ENCODE measurements at places on chromosomes 4 and X. TPM values are rescaled to one million over a fixed set of nuclear protein-coding genes. Genes with fewer than 3 reads are reported as not detected.

DNA sequence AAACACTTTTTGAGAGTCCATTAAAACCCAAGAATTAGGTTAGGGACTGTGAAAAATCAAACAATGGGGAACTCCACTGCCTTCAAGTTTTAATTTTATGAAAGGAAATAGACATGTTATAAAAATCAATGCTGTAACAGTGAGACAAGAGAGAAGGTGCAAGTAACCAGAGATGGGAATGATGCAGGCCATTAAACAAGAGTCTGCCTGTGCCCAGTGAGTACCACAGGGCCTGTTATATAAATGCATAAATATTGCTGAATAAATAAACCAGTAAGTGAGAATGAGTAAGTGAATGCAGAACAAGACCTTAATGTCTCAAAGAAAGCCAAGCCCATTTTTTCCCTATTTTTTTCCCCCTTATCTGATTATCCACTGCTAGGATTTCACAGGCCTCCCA is 53.3 kb upstream of the BMP2K start:
- DNase-seq, result no peak
- no peak overlapping the region for H3K4me3 ChIP-seq
- H3K36me3 ChIP-seq, result no peaks in the 10 kb centered on the region

GRCh38 chr4:38785901-38786402 is 3.2 kb upstream of the TLR10 start:
- no peak overlapping the region for H3K27ac ChIP-seq
- no peak overlapping the region for H3K4me3 ChIP-seq
- H3K4me1 ChIP-seq, result no peaks in the 10 kb centered on the region

DNA sequence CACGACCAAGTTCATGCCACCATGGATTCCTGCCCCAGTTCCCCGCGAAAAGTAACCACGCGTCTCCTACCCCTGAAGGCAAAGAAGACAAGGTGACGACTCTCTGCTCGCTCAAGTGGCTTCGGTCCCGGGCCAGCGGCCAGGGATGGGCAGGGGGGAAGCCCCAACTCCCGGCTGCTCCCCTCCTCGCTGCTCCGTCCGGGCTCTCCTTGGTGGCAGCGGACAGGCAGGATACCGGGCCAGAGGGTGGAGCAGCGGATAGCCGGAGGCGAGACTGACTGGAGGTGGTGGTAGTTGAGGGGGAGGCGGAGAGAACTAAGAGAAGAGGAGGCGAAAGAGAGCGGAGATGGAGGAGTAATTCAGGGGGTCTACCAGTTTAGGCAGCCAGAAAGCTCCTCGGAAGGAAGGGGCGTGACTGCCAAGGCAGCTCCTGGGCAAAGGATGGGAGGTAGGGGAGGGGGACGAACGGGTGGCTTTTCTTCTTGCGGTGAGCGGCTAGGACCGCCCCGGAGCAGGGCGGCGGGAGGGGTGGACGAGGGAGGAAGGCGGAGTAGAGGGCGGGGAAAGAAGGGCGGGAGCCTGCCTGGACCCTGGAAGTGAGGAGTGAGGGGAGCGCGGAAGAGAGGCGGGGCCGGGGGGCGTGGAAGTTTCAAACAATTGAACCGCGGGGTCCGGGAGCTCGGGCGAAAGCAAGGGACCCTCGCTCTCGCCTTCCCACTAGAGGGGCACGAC is at the start of gene AMOT:
Gene AMOT, minus strand, starts transcription at position 450 of the 732 bp plus-strand sequence. CDS start 17,705 bp downstream, outside the sequence.
- no peaks in the 10 kb centered on the region for H3K36me3 ChIP-seq
- H3K27ac ChIP-seq, result peak within 1 kb of the TSS; percentile 71
- no peaks in the 10 kb centered on the region for H3K4me1 ChIP-seq
- DNase-seq, result peak; percentile 79
- H3K27me3 ChIP-seq, result no peaks in the 10 kb centered on the region

Gene LYAR
- 19.1 TPM for total RNA-seq

Gene PRSS12
- total RNA-seq, result 43.0 TPM

- H3K4me3 ChIP-seq, result no peak overlapping the region
- H3K27ac ChIP-seq, result no peak overlapping the region
- no peaks in the 10 kb centered on the region for H3K27me3 ChIP-seq
- no peaks in the 10 kb centered on the region for H3K36me3 ChIP-seq
These were observed 309.1 kb downstream of the TLL1 start for GRCh38 chr4:166182145-166182544.

Gene MAML3
- 30.6 TPM for total RNA-seq

- H3K36me3 ChIP-seq, result no peaks in the 10 kb centered on the region
- peak; percentile 32 for DNase-seq
- H3K27ac ChIP-seq, result no peak overlapping the region
- no peaks in the 10 kb centered on the region for H3K4me1 ChIP-seq
- no peak overlapping the region for H3K4me3 ChIP-seq
- no peaks in the 10 kb centered on the region for H3K27me3 ChIP-seq
These were observed 41.3 kb upstream of the GPC3 start for GRCh38 chrX:134026565-134027311.

Gene CPE
- total RNA-seq, result 885 TPM

DNA sequence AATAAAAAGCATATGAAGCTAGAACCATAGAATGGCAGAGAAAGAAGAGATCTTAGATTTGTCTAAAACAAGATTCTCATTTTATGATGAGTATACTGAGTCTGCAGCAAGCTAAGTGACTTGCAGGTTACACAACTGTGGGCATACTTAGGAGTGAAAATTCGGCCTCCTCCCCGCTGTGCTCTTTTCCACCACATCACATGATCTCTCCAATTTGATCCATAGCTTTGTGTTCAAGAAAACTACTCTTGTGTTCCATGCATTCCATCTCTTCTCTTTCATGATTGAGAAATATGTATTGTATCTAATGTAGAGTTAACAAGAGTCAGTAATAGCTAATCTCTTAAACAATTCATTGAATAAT is 234.3 kb downstream of the SCFD2 start:
- no peak overlapping the region for H3K4me3 ChIP-seq
- H3K36me3 ChIP-seq, result no peaks in the 10 kb centered on the region
- no peaks in the 10 kb centered on the region for H3K4me1 ChIP-seq
- DNase-seq, result no peak
- H3K27ac ChIP-seq, result no peak overlapping the region

- DNase-seq, result no peak
- H3K36me3 ChIP-seq, result no peaks in the 10 kb centered on the region
- no peak overlapping the region for H3K27ac ChIP-seq
- H3K27me3 ChIP-seq, result no peaks in the 10 kb centered on the region
- H3K4me1 ChIP-seq, result no peaks in the 10 kb centered on the region
- no peak overlapping the region for H3K4me3 ChIP-seq
These were observed 21.6 kb downstream of the HTRA3 start for GRCh38 chr4:8291036-8291682.

DNA sequence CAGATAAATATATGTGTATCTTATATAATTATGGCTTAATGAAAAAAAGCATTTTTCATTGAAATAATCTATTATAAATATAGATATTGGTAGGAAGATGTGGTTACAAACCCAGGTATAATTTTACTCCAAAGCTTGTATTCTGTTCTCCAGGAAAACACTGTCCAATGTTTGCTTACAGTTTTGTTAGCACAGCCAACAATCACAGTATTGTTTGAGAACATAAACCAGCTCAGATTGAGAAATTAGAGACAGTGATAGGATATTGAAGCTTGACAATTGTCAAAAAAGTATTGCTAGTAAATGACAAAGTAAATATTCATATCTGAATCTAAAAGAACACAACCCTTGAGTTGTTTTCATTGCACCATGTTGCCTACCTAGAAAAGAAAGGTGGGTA is 228.8 kb downstream of the ADGRL3 start:
- H3K27ac ChIP-seq, result no peak overlapping the region
- no peak overlapping the region for H3K4me3 ChIP-seq
- H3K27me3 ChIP-seq, result no peaks in the 10 kb centered on the region
- H3K4me1 ChIP-seq, result no peaks in the 10 kb centered on the region
- no peak for DNase-seq

DNA sequence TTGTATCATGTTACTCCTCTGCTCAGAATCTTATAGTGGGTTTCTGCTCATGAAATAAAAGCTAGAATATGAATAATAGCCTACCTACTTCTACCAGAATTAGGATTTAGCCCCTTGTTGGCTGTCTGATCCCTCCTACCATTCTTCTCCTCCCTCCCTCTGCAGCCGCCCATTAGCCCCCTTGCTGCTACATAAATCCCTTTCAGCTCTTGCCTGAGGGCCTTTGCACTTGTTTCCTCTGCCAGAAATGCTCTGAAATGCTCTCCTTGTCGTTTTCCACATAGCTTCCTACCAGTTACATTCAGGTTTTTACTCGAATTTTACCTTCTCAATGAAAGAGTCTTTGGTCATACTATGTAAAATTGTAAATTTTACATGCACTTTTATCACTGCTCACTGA is 159.2 kb downstream of the ADGRL3 start:
- H3K36me3 ChIP-seq, result no peaks in the 10 kb centered on the region
- no peak overlapping the region for H3K27ac ChIP-seq

Gene PQBP1
- 37.1 TPM for total RNA-seq

DNA sequence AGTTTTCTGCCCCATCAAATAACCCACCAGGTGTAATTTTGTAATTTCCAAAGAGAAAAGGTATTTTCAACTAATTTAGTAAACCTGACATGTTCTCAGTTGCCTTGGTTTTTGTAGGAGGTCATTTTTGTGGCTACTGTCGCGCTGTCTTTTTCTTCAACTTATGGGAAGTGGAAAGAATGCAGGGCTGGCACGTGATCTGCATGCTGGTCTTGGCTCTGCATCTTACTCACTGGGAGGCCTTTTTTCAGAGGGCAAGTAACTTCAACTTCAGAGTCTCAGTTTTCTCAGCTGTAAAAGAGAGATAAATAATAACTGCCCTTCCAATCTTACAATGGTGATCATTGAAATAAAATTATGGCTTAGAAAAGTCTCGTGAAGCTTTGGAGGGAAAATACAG is 109.9 kb upstream of the SMIM10 start:
- H3K27ac ChIP-seq, result no peak overlapping the region
- no peak overlapping the region for H3K4me3 ChIP-seq

Gene GYG2
- 4.6 TPM for total RNA-seq

- no peaks in the 10 kb centered on the region for H3K4me1 ChIP-seq
- no peaks in the 10 kb centered on the region for H3K27me3 ChIP-seq
- H3K27ac ChIP-seq, result no peak overlapping the region
These were observed 75.2 kb downstream of the LUZP4 start for GRCh38 chrX:115364670-115365069.

DNA sequence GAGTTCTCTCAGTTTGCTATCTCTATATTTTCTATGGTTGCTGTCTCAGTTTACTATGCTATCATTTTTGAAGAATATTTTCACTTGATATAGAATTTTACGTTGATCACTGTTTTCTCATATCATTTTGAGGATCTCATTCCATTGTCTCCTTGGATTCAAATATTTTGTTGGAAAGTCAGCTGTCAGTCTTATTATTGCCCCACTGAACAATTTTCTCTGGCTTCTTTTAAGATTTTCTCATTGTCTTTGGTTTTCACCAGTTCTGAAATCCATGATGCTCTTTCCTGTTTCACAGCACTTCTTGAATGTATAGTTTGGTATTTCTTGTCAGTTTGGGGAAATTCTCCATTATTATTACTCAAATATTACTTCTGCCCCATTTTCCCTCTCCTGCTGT is 81.1 kb downstream of the ENPP6 start:
- peaks cover 2% of the 10 kb centered on the region for H3K27me3 ChIP-seq
- no peak overlapping the region for H3K4me3 ChIP-seq
- H3K27ac ChIP-seq, result no peak overlapping the region
- H3K36me3 ChIP-seq, result no peaks in the 10 kb centered on the region

Gene FGFBP1
- total RNA-seq, result 1.1 TPM

- no peak for DNase-seq
- H3K4me3 ChIP-seq, result no peak overlapping the region
- no peaks in the 10 kb centered on the region for H3K27me3 ChIP-seq
- no peaks in the 10 kb centered on the region for H3K4me1 ChIP-seq
- no peak overlapping the region for H3K27ac ChIP-seq
These were observed 65.5 kb upstream of the TRIM2 start for GRCh38 chr4:153138736-153139135.

Gene DACH2
- 0.40 TPM for total RNA-seq

GRCh38 chr4:30725562-30725961 is 5.4 kb downstream of the PCDH7 start:
- no peak overlapping the region for H3K4me3 ChIP-seq
- H3K36me3 ChIP-seq, result no peaks in the 10 kb centered on the region
- H3K27ac ChIP-seq, result no peak overlapping the region
- H3K4me1 ChIP-seq, result no peaks in the 10 kb centered on the region

DNA sequence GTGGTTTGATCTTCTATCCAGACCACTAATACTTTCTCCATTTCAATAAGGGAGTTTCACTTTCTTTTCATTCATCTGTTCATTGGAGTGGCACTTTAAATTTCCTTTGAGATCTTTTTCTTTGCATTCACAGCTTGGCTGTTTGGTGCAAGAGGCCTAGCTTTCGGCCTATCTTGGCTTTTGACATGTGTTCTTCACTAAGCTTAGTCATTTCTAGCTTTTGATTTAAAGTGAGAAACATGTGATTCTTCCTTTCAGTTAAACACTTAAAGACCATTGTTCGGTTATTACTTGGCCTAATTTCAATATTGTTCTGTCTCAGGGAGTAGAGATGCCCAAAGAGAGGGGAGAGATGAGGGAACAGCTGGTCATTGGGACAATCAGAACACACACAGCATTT is 24.3 kb downstream of the CXCL13 start:
- no peak for DNase-seq
- no peaks in the 10 kb centered on the region for H3K36me3 ChIP-seq
- no peak overlapping the region for H3K27ac ChIP-seq
- no peaks in the 10 kb centered on the region for H3K4me1 ChIP-seq
- no peak overlapping the region for H3K4me3 ChIP-seq

- no peak overlapping the region for H3K27ac ChIP-seq
- no peaks in the 10 kb centered on the region for H3K27me3 ChIP-seq
These were observed 53.3 kb downstream of the RELL1 start for GRCh38 chr4:37632836-37633235.

- H3K36me3 ChIP-seq, result no peaks in the 10 kb centered on the region
- no peak overlapping the region for H3K27ac ChIP-seq
- peaks cover 2% of the 10 kb centered on the region for H3K4me1 ChIP-seq
- DNase-seq, result no peak
These were observed 36.9 kb downstream of the SULT1E1 start for GRCh38 chr4:69823048-69823447.

Gene FABP2
- not detected for total RNA-seq

Gene SYNPO2
- total RNA-seq, result 181 TPM

GRCh38 chr4:15799141-15799540 is 21.0 kb downstream of the CD38 start:
- DNase-seq, result no peak

DNA sequence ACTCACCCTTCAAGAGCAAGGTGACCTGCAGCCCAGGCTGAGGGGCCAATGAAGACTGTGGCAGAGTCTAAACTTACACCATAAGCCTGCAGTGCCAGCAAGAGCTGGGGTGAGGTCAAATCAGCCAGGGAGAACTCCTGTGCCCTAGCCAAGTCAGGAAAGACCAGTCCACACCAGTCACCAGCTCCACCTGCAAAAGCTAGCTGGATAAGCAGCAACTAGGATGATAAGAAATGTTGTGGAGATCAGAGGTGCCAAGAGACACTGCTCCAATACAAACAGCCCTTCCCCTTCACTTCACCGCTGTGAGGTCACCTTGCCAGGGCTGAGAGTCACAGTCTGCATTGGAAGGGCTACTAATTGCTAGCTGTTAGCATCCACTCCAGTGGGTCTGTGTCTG is 31.3 kb downstream of the NIPAL1 start:
- no peaks in the 10 kb centered on the region for H3K36me3 ChIP-seq
- H3K27ac ChIP-seq, result no peak overlapping the region
- no peaks in the 10 kb centered on the region for H3K27me3 ChIP-seq
- no peaks in the 10 kb centered on the region for H3K4me1 ChIP-seq
- no peak for DNase-seq

GRCh38 chr4:159071969-159072765 is 30.7 kb upstream of the RAPGEF2 start:
- H3K27ac ChIP-seq, result no peak overlapping the region
- H3K36me3 ChIP-seq, result no peaks in the 10 kb centered on the region
- H3K4me3 ChIP-seq, result no peak overlapping the region
- no peak for DNase-seq
- H3K4me1 ChIP-seq, result no peaks in the 10 kb centered on the region
